ENCODE measurements at places on chromosomes 2 and 18. TPM values are rescaled to one million over a fixed set of nuclear protein-coding genes. Genes with fewer than 3 reads are reported as not detected.

The LDLRAD4 gene
- total RNA-seq = 112 TPM

- DNase-seq = no peak
Observed at GRCh38 chr2:240412975-240413812, 22.3 kb upstream of the GPC1 start.

The MC4R gene
- not detected for total RNA-seq

DNA sequence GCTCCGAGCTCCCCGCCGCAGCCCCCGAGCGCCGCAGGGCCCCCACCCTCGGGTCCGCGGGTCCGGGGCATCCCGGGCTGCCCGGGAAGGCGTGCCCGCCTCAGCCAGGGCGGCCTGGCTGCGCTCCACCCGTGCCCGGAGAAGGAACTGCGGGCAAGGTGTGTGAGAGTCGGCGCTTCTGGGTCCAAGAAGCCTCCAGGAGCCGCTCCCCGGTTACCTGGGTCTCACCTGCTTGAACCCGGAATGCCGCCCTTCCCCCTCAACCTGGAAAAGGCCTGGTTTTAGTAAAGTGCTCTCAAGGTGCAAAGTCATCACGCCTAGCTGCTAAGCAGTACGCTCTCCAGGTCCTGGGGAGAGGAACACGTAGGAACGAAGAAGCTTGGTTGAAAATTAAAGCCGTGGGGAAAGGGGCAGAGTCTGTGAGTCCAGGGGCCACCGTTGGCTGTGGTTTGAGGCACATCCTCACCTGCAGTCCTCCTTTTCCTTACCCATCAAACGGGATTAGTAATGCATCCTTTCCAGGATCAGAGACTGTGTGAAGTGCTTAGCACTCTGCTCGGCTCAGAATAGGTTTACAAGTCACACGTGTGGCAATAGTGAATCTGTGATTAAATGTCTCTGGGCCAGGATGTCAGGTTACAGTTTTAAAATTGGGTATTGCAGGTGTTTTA lies 1.2 kb downstream of the ASAP2 start:
- no peak for DNase-seq

DNA sequence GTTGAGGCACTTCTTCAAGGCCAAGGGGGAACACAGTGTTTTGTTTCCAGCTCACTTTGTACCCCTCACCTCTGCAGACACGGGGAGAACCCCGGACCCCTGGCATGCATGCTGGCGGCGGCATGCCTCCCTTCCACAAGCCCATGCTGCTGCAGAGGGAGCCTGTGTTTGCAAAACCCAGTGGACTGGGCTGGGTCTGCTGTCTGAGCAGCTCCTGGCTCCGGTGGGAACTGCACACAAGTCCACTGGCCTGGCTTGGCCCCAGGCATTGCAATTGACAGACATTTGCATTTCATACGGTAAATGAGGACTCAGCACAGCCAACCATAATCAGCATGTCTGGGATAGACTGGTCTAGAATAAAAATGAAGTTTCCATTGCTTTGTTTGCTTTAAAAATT lies 62.4 kb downstream of the RALBP1 start:
- DNase-seq = no peak

The MEX3C gene
- total RNA-seq = 71.1 TPM

GRCh38 chr18:67402543-67402942 lies 114.0 kb downstream of the DSEL start:
- DNase-seq = no peak

The CROCC2 gene
- not detected for total RNA-seq

DNA sequence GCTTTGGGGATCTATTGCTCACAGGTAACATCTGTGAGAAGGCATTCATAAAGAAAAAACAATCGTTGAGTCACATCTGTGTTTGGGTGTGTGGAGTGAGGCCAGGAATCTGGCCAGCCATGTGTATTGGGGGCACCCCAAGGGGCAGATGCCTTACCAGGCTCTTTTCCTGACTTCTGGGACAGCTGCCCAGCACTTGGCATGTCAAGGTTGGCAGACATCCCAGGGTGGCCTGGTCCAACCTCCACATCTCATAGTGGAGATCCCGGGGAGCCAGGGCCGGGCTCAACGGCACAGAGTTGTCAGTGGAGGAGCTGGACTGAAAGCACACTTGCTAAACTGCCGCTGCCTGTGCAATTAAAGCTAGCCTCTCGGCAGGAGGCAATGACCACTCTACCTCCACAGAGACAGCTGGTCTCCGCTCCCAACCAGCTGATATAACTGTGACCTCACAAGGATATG lies 75.3 kb upstream of the MGAT4A start:
- DNase-seq = no peak

DNA sequence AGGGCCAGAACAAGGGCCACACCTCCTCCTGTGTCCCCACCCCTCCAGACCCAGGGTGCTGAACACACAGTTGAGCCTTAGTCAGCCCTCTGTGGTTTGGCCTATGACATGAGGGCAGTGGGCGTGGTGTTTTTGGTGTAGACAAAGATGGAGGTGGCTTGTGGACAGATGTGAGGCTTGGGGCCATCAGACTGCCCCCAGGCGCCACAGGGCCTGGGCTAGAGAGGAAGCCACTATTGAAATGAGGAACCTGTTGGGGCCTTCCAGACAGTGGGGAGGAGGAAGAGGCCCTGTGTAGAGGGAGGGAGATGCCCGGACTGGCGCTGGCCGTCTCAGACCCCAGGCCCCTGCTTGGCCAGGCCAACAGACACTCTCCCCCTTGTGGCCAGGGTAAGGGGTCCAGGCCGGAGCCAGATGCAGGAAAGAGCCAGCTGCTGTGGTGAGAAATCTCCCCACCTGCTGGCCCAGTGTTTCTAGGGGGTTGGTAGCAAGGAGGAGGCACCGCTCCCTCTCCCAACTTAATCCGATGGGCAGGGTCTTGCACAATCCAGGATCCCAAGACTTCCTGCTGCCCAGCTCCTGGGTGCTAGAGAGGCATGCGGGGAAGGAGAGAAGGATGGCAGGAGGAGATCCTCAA lies 53.8 kb downstream of the SMAD7 start:
- no peak for DNase-seq

DNA sequence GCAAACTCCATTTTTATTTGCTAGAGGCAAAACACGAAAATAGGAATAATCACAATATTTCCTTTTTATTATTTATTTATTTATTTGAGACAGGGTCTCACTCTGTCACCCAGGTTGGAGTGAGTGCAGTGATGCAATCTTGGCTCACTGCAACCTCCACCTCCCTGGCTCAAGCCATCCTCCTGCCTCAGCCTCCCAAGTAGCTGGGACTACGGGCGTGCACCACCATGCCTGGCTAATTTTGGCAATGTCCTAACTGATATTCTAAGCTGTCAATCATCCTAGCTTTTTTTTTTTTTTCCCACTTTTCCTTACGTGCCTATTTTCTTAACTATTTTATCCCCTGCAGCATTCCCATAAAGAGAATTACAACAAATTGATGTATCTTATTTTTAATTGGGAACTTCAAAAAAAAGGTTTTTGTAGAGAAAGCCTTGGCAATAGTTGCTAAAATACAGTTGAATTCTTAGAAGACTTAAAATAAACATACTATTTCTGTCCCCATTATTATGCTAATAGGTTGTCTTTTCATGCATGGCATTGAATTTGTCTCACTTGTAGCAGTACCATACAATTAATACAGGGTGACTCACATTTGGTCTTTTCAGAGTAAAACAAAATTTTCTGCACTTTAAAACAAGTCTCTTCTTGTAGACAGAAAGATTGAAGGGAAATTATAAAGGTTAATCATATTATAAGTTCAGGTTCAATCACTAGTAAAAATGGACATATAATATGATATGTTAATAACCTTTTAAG lies 153.5 kb downstream of the SLC39A10 start:
- no peak for DNase-seq

- no peak for DNase-seq
Observed at GRCh38 chr18:79283131-79283810, 112.5 kb upstream of the NFATC1 start.

DNA sequence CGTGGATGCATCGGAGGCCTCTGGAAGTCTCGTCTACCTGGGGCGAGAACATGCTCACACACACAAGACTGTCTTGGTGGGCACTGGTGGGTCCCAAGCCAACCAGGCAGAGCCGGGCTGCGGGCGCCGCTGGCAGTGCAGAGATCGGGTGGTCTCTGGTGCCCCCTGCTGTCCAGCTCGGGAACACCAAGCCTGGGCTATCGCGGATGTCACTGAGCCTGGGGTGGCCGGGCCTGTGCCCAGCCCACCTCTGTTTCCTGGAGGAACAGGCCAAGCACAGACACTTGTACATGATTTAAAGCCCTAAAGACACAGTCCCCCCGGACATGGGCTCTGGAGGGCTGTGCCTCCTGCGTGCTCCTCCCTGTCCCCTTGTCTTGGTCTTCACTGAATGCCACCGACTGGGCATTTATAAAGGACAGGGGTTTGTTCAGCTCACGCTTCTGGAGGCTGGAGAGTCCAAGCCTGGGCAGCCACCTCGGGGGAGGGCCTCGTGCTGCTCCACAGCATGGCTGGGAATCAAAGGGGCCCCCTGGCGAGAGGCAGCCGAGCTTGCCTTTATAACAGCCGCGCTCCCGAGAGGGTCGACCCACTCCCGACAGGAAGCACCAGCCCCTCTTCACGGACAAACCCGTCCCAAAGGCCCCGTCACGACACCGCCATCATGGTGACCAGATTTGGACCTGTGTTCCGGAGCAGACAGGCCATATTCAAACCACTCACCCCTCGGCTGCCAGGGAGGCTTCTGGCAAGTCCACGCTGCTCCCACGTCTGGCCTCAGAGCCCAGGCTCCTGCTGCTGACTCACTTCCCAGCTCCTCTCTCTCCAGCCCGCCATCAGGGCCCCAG lies 3.6 kb upstream of the OTOS start:
- peak; percentile 72 for DNase-seq

The CNTNAP5 gene
- total RNA-seq = not detected

- DNase-seq = no peak
Observed at GRCh38 chr2:149132901-149133300, 94.4 kb downstream of the LYPD6B start.

DNA sequence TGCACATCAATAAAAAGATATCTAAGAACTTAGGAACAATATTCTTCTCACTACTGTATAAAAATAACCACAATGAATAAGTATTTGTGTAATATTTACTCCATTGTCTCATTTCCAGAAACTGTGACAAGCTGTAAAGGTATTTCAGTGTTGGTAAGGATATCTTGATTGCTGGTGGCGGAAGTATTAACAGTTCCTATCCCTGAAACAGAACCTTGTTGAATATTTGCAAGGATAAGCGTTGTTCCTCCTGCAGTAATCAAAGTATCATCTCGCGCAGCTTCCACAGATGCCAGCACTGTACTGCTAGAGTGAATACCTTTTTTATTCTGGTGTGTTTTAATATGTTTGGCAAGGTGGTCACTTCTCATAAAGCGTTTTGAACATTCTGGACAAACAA lies 55.3 kb downstream of the SP3 start:
- DNase-seq = no peak

The HK2 gene
- 13.3 TPM for total RNA-seq

DNA sequence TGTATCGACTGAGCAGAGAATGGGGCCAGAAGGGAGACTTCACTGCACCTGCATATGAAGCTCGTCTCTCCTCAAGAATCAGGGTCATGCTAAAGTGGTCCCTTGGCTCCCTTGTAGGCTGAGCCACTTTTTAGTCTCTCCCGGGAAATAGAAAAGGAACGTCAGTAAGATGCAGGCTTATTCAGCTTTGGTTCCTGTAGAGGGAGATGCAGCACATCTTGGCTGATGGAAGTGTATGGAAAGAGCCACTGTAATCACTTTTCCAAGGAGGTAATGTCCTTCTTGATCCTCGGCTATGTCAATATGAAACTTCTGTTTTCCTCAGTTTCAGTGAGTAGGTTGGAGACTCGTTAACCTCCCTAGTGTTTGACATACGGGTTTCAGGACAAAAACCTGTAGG lies 235.2 kb downstream of the GCA start:
- no peak for DNase-seq
